Fibroblast of mammary gland (primary cell): ENCODE measurements at places on chromosomes 2 and 18.

- peak; percentile 31 for DNase-seq
These were observed 168.6 kb downstream of the SS18 start for GRCh38 chr18:25921677-25922421.

DNA sequence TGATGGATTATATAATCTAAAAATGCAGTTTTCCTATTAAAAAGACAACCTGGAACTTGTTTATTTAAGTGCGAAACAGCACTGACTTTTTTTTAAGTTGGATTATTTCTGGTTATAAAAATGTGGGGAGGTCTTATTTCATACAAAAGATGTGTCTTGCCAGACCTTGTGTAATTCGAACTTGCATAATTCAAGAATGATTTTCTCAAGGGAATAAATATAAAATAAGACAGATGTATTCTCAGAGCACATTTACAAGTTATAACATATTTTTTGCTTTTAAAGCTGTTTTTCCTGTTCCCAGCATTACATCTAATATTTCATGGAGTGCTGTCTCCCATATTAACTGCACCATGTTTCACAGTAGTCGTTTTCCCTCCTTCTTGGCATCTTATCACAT lies 263.1 kb downstream of the CDH20 start:
- DNase-seq: peak; percentile 76

DNA sequence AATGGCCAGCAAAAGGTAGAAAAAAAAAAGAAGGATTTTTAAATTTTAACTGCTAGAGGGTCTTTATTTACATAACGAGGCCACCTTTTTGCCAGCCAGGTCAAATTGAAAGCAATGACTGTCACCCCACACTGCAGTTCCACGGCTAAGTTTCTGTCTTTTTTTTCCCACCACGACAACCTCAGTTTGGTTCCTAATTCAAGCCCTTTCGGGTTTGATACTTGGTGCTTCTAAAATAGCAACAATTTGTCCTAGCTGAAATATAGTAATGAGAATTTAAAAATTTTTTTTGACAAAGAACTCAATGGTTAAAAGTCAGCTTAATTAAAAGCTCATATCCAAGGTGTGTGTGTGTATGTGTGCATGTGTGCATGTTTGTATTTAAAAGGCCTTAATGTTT lies 16.4 kb upstream of the NMS start:
- DNase-seq: no peak

GRCh38 chr2:241066893-241067341 lies 35.2 kb downstream of the MTERF4 start:
- no peak for DNase-seq

- no peak for DNase-seq
These were observed 44.9 kb downstream of the AQP12A start for GRCh38 chr2:240736281-240737250.

GRCh38 chr2:166000401-166000800 lies 46.8 kb upstream of the TTC21B start:
- DNase-seq: no peak

DNA sequence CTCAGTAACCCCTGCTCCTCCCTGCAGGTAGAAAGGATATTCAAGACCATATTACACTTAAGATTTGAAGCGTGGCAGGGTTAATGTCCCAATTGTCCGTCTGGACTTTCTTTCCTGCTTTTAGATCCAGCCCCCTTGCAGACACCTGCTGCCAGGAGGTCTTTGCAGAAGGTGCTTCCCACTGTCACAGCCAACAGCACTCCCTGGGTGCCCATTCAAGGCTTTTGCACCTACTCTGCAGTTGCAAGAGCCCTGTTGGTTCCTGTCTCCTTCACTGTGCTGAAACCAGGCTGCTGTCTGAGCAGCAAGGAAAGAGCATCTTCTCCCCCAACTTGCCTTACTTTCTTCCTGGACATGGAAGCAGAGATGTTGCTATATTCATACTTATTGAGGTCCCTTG lies 1043.0 kb upstream of the POU3F3 start:
- DNase-seq: no peak

GRCh38 chr2:23418461-23418911 lies 33.5 kb downstream of the KLHL29 start:
- DNase-seq: peak; percentile 93

- DNase-seq: peak; percentile 44
These were observed 9.0 kb downstream of the DGUOK start for GRCh38 chr2:73935641-73936040.

DNA sequence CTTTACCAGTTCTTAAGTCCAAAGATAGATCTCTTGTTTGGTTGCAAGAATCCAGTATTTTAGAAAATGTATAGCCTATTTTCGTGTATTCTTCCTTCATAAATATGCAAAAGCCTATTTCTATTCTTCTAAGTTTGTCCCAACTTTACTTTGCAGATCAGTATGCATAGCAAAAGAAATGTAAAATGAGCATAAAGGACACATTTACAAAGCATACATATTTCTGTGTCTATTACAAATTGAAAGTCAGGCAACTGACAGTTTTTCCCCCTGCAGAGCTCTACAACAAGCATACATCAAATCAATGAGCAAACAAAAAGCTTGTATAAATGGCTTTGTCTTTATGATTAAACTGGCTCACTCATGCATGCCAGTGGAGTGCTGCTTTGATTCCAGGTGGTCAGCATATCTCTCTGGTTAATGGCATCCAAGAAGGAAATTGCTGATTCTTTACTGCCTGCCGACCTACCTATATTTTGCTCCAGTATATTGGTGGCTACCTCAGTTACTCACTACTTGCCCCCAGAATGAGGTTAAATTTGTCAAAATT lies 10.0 kb upstream of the VPS54 start:
- DNase-seq: no peak

DNA sequence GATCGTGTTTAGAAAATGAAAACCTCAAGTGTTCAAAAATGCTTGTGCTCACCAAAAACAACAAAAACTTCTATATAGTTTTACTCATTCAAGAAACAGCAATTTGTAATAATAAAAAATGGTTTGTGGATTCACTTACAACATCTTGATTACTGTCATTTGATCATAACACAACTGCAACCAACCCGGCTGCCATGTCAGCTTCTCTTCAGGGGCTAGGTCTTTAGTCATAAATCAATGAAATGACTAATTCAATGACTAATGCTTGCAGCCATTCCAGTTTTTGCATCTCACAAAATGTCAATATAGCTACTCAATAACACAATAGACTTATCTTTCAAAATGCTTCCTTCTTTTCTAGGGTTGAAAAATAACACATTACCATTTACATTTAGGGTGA lies 128.0 kb downstream of the OLA1 start:
- peak; percentile 70 for DNase-seq

DNA sequence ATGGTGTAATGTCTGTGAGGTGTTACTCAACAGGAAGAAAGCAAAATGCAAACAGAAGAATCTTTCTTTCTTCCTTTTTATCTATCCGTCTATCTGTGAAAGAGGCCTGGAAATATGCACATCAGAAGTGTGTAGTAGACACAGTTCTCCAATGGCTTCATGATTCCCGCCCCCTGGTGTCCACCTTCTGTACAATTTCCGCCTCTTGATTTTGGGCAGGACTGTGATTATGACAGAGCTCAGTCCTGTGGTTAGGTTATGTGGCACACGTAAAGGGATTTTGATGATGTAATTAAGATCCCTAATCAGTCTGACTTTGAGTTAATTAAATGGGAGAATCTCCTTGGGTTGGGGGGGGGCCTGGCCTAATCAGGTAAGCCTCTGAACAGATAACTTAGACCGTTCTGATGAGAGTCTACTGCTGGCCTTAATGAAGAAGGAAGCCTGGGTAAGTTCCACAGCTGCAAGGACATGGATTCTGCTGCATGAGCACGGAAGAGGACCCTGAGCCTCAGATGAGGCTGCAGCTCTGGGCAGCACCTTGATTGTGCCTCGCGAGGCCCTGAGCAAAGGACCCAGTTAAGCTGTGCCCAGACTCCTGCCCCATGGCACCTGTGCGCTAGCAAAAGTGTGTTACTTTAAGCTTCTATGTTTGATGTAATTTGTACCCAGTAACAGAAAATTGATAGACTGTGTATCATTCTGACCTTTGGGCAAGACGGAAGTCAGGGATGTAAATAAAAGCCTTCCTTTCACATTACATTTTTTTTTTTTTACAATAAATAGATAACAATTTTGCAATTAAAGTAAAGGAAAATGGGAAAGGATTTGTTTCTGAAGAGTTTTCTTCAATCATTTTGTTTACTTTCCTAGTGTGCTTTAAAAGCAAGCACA lies 11.3 kb upstream of the KCNF1 start:
- DNase-seq: no peak

- DNase-seq: no peak
These were observed 149.0 kb downstream of the LAMA3 start for GRCh38 chr18:23838233-23838632.

DNA sequence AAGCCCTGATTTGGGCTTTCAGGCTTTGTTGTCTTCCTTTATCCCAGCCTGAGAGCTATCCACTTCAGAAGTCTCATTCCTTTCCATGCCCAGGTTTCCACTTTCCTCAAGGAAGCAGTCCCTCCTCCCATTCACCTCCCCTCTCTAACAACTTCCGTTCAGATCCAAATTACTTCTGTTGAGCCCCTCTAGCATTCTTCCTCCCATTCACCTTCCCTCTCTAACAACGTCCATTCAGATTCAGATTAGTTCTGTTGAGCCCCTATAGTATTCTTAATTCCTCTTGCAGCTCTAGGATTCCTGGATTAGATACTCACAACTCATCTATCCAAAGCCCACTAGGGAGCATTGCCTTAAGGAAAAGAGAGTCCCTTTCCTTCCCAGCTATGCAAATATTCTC lies 216.8 kb downstream of the RAD51AP2 start:
- no peak for DNase-seq

DNA sequence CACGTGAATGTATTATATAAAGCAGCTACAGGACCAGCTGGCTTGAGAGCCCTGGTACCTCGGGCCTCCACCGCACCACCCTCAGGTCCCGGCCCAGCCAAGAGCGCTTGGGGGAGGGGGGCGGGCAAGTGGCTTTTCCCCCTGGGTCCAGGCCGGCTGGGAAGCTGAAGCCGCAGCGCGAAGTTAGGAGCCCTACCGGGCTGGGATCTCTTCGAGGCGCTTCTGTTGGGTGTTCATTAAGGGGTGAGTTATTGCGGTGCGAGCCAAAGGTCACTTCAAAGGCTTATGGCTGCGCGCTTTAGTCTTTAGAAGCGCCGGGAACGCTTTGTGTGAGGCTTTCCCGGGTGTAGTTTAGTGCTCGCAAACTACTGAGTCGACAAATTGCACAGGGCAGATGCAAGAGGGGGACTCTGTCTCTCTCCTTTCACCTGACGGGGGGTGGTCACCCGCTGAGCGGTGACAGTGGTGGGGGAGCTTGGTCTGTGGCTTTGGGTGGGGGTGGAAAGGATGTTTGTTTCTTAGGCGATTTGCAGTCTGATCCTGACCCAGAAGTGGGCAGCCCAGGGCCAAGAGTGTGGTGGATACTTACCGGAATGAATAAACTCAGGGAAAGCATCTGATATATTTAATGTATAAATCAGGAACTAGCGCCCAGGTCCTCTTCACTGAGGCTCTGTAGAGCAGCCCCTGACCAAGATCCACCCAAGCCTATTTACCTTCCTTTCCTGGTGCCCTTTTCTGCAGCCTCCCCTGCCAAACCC lies 6.0 kb downstream of the HOXD3 start:
- DNase-seq: no peak

GRCh38 chr2:128651000-128651399 lies 332.3 kb upstream of the HS6ST1 start:
- no peak for DNase-seq

DNA sequence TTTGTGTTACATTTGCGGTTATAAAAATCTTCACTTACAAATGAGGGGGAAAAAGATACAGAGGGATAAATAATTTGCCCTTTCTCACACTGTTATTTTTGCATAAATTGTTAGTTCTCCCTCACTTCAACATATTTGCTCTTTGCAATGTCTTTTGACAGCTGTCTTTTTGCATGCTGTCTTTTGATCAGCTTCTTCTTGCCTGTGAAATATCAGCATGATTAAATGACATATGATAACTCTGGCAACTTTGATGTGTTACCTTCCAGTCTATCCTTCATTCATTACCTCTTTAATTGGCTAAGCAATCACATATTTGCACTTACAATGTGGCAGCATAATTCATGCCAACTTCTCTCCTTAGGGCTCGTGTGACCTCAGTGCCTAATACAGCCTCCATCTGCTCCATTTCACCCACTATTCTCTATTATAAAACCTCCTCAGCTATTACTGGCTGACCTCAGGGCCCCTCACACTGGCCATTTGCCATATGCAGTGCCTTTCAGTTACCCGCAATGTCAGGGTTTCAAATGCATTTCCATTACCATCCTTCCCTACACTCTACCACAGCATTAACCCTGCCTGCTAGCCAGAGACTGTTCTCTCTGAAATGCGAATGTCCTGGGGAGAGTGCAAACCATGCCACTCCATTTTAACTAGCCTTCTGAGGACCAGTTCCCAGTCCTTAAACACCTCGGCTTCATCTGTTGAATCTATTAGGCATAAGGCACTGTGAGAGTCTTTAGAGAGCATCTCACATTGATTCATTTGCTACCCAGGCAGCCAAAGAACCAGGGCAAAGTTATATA lies 1056.6 kb upstream of the CHAC2 start:
- no peak for DNase-seq

DNA sequence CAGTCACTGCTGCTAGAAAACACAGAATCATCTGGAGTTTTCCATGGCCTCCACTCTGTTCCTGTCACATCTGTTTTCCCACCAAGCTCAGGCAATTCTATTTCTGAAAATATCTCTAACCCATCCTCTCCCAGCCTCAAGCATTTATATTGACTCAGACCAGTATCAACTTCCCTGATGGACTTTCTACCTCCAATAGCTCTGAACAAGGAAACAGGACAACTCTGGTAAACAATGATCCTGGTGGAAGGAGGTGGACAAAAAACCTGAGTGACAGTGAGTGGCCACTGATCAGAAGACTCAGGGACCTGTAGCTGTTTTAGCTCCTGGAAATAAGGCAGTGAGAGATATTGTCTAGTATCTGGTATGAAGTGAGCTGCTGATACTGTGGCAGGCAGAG lies 23.4 kb downstream of the BMP10 start:
- DNase-seq: no peak

DNA sequence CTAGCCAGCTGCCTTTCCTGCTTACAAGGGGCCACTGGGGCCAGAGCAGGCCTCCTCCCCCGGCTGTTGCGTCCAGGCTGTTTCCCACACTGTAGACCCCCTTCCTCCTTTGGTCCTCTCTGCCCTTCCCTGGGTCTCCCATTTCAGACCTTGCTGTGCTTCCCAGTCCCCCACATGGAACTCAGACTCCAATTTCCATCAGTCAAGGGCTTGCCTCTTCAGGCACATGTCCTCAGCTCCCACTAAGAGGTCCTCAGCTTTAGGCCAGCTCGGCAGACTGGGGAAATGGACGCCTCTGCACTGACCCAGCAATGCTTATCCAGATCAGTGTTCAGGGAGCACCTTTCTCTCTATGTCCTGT lies 98.0 kb upstream of the BZW1 start:
- no peak for DNase-seq

DNA sequence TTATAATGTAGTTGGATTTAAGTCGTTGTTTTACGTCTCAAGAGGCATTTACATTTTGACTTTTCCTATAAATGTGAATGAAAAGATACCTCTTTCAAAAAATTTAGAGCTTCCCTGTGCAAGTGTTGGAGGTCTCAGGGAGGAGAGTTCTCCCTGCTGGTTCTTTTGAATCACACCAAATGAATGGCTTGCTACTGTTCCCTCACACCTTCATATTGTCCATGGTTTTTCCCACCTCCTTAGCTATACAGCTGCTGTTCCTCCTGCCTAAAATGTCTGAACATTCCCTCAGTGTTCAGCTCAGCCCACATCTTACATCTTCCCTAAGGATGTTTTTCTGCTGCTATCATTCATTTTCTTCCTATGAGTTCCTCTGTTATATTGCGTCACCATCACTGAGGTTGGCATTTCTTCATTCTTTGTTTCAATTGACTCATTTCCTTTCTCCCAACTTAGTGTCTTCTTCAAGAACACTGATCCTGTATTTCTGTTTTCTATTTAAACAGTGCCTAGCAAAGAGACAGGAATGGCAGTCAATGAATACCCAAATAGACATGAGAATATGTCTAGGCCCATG lies 46.0 kb downstream of the COX7A2L start:
- peak; percentile 94 for DNase-seq
